NCI-H187 (cell line): ENCODE measurements at places on chromosomes 6 and 20.

- DNase-seq = no peak
These were observed 529.5 kb downstream of the PRKN start for GRCh38 chr6:162198076-162198475.

DNA sequence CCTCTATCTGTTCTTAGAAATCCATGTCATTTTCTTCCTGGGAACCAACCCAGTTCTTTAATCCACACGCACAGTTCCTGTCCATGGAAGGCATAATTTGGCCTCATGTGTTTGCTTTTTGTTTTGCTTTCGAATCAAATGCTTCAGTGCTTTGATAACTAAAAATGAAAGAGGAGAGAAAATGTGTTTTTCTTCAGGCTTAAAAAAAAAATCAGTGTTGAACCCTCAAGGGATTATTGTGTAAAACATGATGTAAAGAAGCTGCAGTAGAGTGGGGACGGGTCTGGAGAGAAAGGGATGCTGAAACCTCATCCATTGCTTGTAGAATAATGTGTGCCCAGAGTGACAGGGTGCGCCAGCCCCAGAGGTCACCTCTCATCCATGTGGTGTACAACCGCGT, 197.5 kb upstream of the JARID2 start:
- DNase-seq = no peak

- peak; percentile 88 for DNase-seq
These were observed 27.2 kb downstream of the CMTR1 start for GRCh38 chr6:37459981-37460800.

DNA sequence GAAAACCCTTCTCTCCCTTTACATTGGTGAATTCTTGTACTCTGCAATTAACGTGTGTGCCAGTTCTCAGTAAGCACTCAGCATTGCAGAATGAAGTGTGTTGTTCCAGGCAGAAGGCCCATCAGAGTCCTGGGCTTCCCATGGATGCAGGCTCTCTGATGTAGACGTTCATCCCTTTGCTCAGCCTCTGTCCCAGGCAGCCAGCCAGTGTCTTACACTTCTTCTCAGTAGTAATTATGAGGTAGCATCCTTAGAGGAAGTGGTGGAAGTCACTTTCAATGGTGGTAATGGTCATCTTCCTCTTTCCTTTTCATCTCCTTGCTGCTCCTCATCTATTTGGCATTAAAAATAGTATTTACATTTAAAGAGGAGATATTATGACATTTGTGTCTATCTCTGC, 66.7 kb upstream of the FYN start:
- no peak for DNase-seq

DNA sequence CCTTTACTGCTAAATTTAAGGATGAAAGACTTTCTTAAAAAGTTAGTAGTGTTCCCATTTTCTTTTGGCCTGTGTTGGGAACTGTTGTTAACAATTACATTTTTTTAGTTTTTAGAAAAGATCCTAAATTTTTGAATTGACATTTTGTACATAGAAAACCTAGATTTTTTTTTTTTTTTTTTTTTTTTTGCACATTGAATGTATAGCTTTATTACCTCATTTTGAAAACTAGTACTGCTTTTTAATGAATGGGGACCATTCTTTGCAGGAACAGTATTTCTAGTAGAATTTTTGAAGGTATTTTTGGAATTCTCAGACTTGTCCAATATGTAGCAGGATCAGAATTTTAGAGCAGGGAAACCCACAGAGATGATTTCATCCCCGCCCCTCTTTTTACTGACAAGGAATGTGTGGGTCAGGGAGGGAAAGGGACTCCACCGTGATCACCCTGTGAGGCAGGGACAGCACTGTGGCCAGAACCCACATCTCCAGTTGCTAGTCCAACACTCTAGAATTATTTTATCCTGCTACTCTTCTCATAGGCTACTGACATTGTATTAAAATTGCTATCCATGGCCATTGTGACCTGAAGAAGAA, 154.4 kb upstream of the SUPT3H start:
- DNase-seq = no peak

- DNase-seq = no peak
These were observed 273.4 kb downstream of the KIF16B start for GRCh38 chr20:16299897-16300296.

- peak; percentile 33 for DNase-seq
These were observed 824 bp downstream of the MPC1 start for GRCh38 chr6:166381733-166382499.

GRCh38 chr20:17026346-17026745, 200.5 kb upstream of the PCSK2 start:
- no peak for DNase-seq
